ENCODE measurements at places on chromosomes 1 and 21.

GRCh38 chr1:169295846-169296245 lies 71.8 kb downstream of the NME7 start:
- DNase-seq, result no peak

- DNase-seq, result no peak
Observed at GRCh38 chr1:208077232-208078075, 166.5 kb upstream of the CD34 start.

DNA sequence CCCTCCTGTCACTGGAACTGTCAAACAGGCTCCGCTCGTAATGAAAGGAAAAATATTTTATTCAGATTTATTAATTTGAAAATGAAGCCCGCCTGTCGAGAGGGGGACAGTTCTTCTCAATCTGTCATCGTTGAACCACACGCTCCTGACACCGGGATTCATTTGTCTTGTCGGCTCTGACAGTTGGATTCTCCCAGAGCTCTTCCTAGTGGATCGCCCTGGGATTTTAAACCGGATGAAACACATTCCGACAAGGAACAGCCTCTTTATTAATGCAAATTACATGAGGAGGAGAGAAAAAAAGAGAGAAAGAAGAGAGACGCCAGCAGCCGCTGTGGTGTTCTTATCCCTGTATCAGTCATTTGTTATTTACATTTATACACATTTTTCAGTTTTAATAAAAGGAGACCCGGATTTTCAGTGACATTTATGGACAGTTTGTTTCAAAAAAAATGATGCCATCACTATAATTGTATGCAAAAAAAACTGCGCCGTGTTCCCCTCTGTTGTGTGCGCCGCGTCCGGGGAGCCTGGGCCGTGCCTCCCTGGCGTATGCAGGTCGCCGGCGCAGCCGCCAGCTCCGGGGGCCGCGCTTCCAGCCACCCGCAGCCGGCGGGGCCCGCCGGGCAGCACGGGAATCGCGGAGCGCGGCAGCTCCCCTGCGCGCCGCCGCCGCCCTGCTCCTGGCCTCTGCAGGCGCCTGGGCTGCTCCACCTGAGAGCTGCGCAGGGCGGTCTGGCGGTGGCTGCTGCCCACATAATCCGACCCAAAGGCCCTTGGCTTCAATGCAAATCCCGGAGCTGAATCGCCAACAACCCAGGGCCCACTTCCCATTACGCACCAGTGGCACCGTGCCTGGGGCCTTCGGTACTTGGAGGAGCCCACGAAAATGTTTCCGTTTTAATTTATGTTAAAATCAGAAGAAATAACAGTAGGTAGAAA lies 237.9 kb upstream of the PBX1 start:
- DNase-seq, result no peak

GRCh38 chr1:100292711-100293110 lies 26.7 kb downstream of the RTCA start:
- DNase-seq, result no peak

- no peak for DNase-seq
Observed at GRCh38 chr1:22284906-22285548, 142.1 kb upstream of the WNT4 start.

DNA sequence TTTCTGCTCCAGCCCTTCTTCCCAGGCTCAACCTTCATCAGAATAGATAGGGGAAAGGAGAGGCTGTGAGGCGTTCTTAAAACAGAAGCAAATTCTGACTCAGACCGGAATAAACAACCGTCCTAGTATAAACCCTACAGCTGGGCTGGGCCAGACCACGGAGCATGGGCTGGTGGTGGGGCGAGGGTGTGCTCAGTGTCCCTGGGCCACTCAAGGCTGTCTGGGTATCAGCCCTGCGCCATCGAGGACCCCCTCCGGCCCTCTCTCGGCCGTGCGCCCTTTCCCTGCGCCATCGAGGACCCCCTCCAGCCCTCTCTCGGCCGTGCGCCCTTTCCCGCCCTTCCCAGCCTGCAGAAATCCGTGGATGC lies 36.0 kb downstream of the CAPN2 start:
- DNase-seq, result no peak

- no peak for DNase-seq
Observed at GRCh38 chr1:100926240-100926639, 30.4 kb downstream of the SLC30A7 start.

DNA sequence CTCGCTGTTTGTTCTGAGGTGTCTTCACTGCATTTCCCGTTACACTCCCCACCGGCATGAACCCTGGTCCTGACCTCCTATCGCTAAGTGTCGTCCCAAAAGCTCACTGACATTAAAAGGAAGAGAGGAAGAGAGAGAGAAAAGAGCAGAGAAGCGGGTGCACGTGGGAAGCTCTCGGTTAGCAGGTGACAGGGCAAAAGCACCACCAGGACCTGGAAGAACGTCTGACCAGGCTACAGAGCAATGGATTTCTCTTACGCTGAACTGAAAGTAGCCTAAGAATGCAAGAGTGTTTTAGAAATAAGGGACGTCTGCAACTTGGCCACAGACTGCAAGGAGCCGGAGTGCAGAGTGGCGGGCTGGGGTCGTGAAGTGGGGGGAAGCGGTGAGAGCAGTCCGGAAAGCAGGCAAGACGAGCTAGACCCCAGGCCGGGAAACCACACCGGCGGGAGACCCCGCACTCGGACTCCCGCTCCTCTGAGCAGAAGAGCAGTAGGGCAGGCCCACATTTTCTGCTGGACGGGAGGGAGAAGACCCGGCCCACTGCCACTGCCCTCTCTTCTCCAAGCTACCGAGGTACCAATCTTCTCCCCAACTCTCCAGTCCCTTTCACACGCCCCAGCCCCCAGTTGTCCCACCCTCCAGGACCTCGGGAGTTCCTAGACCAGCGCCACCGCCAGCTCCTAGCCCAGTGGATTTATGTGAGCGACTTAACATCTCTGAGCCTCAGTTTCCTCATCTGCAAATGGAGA lies 8.3 kb upstream of the MPZL1 start:
- no peak for DNase-seq

DNA sequence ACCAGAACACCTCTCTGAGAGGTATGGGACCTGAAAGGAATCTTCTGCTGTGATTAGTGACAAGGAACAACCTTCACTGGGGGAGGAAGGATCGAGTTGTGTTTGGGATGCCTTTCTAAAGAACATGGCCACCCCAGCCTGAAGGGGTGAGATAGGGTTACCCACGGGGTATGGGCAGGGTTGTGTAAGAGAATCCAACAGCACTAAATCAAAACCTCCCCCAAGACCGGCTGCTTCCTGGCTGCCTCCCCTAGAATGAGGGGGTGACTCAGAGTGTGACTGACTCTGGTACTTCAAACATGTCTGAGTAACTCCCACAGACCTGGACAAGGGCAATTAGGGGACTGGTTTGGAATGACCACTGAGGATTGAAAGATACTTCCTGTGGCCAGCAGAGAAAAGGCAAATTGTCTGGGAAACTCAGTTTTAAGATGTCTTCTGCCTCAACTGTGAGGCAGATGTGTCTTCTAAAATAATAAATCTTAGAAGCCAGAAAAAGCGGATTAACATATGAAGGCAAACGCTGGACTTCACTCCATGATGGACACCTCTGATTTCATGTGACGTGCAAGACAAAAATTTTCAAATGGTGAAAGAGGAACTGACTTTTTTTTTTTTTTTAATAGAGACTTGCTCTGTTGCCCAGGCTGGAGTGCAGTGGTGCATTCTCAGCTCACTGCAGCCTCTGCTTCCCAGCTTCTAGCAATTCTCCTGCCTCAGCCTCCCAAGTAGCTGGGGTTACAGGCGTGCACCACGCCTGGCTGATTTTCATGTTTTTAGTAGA lies 6.7 kb upstream of the PTPN14 start:
- no peak for DNase-seq

- DNase-seq, result no peak
Observed at GRCh38 chr1:246052603-246053002, 454.5 kb downstream of the SMYD3 start.

DNA sequence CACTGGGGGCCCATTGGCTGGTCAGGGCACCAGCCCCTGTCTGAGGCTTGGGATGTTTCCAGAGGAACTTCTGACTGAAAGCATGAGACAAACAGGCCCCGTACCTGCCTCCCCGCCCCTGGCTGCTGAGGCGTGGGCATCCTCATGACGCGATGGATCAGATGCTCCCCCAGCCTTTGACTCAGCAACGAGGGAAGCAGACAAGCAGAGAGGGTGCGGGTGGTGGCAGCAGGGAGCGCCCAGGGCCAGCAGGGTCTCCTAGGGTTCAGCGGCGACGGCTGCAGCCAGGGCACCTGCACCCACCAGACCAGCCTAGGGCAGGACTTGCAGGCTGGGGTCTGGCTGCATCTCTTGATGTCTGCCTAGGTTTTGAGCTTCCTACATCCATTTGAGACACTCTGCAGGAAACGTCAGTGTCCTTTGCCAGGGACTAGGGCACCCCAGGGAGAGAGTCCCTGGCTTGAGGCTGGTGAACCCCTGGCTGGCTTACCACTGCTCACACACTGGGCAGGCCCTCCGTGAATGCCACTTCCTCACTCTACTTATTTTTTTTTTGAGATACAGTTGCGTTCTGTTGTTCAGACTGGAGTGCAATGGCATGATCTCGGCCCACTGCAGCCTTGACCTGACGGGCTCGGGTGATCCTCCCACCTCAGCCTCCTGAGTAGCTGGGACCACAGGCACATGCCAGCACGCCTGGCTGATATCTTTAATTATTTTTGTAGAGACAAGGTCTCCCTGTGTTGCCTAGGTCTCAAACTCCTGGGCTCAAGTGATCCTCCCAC lies 63.3 kb downstream of the DHRS3 start:
- DNase-seq, result no peak

GRCh38 chr1:62159940-62160348 lies 34.7 kb upstream of the L1TD1 start:
- no peak for DNase-seq

- DNase-seq, result no peak
Observed at GRCh38 chr21:25107708-25108107, 499.6 kb downstream of the MRPL39 start.

DNA sequence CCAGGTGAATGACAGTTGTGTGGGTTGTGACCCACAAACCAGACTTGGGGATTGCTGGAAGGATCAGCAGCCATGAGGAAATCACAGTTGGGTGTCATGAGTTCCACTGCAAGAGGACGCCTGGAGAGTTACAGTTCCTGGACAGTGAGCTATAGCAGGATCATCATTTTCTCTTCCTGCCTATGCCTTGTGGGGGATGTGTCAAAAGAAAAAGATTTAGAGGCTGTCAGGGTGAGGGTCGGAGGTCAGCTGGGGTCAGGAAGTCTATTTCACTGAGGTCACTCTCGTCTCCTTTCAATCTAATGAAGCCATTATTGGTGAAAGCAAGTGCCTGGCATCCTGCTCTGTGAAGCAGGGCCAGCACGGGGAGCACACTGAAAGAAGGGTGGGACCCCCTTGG lies 7.0 kb upstream of the LIN28A start:
- DNase-seq, result no peak

DNA sequence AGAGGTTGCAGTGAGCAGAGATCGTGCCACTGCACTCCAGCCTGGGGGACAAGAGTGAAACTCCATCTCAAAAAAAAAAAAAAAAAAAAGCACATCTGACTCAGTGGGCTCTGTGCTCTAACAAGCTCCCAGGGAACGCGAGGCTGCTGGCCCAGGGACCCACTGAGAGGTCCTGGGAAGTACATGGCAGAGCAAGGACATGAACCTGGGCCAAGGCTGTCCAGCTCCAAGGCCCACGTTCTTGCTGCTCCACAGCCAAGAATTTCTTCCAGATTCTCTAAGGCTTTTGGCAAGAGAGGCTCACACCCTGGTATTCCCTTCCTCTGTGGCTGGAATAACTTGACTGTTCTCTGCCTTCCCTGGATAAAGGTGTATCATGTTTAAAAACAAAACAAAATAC lies 15.4 kb upstream of the AGTRAP start:
- no peak for DNase-seq

GRCh38 chr1:11338284-11338924 lies 65.4 kb downstream of the UBIAD1 start:
- DNase-seq, result no peak

DNA sequence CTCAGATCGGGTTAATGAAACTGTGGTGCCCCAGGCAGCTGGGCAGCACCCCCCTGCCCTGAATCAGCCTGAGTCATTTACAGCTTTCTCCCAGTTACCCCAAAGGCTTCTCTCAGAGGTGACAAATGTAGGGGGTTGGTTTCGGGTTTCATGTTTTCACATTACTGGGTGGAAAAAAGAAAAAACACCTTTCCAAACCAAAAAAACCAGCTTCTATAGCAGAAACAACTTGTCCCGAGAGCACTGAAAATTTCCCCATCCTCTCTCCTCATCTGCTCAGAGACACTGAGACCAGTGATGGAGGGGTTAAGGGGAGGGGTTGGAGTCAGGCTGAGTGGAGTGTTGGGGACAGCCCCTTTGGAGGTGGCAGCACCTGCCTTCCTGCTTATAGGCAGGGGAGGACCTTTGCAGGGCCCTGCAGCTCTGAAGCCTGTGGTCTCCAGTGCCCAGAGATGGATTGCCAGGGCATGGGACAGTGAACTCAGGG lies 15.6 kb downstream of the UTP11 start:
- no peak for DNase-seq

GRCh38 chr1:2194319-2194897 lies at the start of gene FAAP20:
Gene FAAP20, minus strand, starts transcription at chr1:2194772. Its CDS starts 23 bp downstream, at chr1:2194749.
- peak; percentile 74 for DNase-seq

GRCh38 chr1:89900791-89901708 lies 80.2 kb downstream of the LRRC8D start:
- DNase-seq, result no peak

DNA sequence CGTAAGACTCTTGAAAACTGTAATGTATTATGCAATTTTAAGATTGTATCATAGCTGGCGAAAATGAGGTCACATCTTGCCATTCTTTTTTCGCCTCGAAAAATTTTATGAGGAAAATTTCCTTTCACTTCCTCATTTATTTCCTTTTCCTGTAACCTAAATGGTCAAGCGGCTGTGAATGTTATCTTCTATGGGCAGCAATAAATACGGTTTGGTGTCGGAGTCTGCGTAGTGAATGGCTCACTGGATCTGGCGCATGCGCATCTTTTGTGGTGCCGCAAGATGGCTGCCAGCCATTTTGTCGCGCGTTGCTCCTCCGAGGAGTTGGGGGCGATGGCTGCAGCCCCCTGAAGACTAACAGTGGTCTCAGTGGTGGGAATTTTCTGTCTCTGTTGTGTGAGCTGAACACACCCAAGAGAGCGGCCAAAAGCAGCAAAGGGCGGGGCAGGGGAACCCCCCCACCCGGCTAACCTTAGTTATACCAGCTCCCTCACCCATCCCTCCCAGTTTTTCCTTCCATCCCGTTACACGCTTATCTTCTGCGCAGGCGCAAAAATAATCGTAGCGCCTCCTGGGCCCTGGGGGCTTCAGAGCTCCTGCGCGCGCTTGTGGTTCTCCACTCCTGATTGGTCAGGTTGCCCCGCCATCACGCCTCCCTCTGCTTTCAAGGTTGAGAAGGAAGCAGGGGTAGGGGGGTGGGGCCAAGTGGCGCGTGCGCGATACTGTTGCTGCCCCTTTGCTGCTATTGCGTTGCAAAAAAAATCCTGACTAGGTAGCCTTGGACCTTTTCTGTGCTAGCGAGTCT lies at the start of gene RPRD2:
RPRD2 (plus strand) TSS at position 722 of the 805 bp plus-strand sequence. CDS start 568 bp downstream, outside the sequence.
- DNase-seq, result peak; percentile 73
